ENCODE measurements at places on chromosomes 3 and 15. TPM values are rescaled to one million over a fixed set of nuclear protein-coding genes. Genes with fewer than 3 reads are reported as not detected.
A peak's percentile ranks its signal among the peaks of the same experiment; 100 is the strongest.

DNA sequence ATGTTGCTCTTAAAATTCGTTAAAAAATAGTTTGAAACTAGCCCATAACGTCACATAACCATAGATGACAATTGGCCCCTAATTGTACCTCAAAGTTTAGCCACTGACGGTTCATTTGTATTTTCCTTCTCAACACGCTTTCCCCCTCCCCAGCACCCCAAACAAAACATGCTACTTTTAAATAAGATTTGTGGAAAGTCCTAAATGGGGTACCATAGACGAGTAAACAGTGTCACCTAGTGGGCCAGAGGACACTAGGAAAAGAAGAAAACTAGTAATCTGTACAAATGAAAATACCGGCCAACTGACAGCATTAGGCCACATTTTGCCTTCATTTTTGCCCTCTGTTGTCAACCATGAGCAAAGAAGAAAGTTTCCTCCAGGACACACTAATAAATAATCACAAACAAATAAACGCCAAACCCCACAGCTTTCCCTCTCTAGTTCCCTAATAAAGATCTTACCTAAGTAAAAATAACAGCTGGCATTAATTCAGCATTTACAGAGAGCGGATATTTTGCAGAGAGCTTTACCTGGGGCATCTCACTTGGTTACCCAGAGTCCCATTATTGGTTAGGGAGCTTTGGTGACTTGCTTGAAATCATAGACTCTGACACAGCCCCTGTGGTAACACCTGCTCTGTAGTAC, 175.1 kb upstream of the ATP11B start:
- no peaks in the 10 kb centered on the region for H3K4me1 ChIP-seq
- H3K36me3 ChIP-seq, result no peaks in the 10 kb centered on the region
- H3K4me3 ChIP-seq, result no peak overlapping the region
- H3K27ac ChIP-seq, result no peak overlapping the region

DNA sequence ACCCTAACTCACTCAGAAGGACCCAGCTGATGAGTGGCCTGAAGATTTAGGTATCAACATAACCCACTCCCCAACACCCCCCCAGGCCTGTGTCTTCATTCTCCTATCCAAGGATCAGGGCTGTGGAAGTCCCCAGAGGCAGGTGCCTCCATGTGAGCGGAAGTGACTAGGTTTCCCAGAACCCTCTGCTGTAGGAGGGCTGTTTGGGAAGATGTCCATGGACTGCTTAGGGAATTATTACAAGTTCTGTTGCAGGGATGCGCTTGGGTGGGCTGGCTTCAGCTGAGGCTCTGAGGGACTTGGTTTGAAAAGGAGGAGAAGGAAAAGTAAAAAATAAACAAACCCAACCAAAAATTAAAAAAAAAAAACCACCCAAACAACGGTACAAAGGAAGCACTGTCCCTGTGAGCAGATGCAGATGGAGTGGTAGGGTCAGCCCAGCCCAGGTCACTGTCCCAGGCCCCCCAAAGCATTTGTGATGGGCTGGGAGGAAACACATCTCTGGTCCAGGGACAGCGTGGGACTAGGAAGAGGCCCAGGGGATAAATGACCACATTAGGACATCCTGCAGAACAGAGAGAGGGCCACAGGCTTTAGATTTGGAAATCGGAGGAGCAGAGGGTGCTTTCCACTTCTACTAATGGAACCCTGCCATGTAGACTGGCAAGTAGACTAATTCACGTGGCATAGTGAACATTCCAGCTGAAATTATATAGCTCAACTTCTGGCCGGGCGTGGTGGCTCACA, 12.2 kb upstream of the APOD start:
- no peaks in the 10 kb centered on the region for H3K4me1 ChIP-seq
- H3K36me3 ChIP-seq, result no peaks in the 10 kb centered on the region
- H3K27ac ChIP-seq, result no peak overlapping the region
- no peak overlapping the region for H3K4me3 ChIP-seq

Gene PYGO1
- not detected for total RNA-seq

GRCh38 chr3:164522073-164522763, 556.1 kb downstream of the SI start:
- H3K27me3 ChIP-seq, result no peaks in the 10 kb centered on the region
- no peaks in the 10 kb centered on the region for H3K36me3 ChIP-seq
- no peak overlapping the region for H3K4me3 ChIP-seq
- no peaks in the 10 kb centered on the region for H3K4me1 ChIP-seq
- no peak overlapping the region for H3K27ac ChIP-seq
- DNase-seq, result no peak

Gene CKMT1A
- not detected for total RNA-seq

DNA sequence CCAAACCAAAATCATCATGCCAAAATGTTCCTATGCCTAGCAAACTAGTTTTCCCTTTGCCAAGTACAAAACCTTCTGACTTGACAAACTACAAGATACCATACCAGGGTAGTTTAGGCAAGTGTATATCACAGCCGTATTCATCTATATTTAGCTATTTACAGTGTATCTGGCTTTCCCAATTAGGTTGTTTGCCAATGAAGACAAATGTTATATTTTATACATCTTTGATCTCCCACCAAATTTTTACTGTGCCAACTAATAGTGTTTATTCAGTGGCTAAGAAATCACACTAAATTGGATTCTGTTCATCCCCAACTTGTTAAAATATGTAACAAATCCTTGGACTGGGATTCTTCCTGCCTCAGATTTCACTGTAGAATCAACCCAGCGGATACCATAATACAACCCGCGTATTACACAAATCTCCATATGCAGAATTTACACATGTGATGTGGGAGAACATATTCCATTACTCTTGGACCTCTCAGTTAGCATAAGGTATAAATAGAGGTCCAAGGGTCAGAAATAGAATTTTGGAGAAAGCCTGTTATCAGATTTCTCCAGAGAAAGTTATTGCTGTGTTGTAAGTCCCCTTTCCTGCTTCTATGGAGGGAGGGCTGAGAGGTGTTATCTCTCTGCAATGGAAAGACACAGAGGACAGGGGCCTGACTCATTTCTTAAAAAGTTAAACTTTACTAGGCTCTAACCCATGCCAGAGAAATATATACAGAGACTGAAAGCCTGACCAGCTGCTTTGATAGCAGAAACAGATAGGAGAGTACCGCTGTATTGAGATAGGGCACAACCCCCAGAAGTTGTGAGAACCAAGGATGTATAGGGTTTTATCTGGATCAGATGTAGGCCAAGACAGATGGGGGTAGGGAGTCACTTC, 467.0 kb downstream of the FGF12 start:
- H3K4me1 ChIP-seq, result no peaks in the 10 kb centered on the region
- no peak overlapping the region for H3K27ac ChIP-seq
- H3K36me3 ChIP-seq, result no peaks in the 10 kb centered on the region
- H3K27me3 ChIP-seq, result no peaks in the 10 kb centered on the region

GRCh38 chr15:62856466-62857246, 185.9 kb upstream of the TPM1 start:
- H3K4me1 ChIP-seq, result peaks cover 5% of the 10 kb centered on the region
- peaks cover 20% of the 10 kb centered on the region for H3K27me3 ChIP-seq
- H3K4me3 ChIP-seq, result no peak overlapping the region
- no peak for DNase-seq
- H3K36me3 ChIP-seq, result no peaks in the 10 kb centered on the region

- H3K27ac ChIP-seq, result no peak overlapping the region
- H3K4me3 ChIP-seq, result no peak overlapping the region
- H3K27me3 ChIP-seq, result no peaks in the 10 kb centered on the region
- no peak for DNase-seq
Observed at GRCh38 chr3:15495461-15496340, 25.8 kb downstream of the COLQ start.

- no peaks in the 10 kb centered on the region for H3K27me3 ChIP-seq
- no peaks in the 10 kb centered on the region for H3K36me3 ChIP-seq
- H3K4me3 ChIP-seq, result no peak overlapping the region
- no peak overlapping the region for H3K27ac ChIP-seq
- DNase-seq, result no peak
Observed at GRCh38 chr3:78462021-78462420, 1305.8 kb downstream of the ROBO1 start.

GRCh38 chr15:35533130-35534110, 12.5 kb downstream of the DPH6 start:
- H3K4me1 ChIP-seq, result no peaks in the 10 kb centered on the region
- no peak for DNase-seq
- H3K27me3 ChIP-seq, result no peaks in the 10 kb centered on the region
- peaks cover 25% of the 10 kb centered on the region for H3K36me3 ChIP-seq
- H3K4me3 ChIP-seq, result no peak overlapping the region

GRCh38 chr15:78808550-78808949, 2.7 kb downstream of the ADAMTS7 start:
- peak; percentile 40 for DNase-seq
- H3K36me3 ChIP-seq, result peaks cover 7% of the 10 kb centered on the region
- H3K4me1 ChIP-seq, result peaks cover 10% of the 10 kb centered on the region
- H3K4me3 ChIP-seq, result no peak overlapping the region
- no peak overlapping the region for H3K27ac ChIP-seq
- H3K27me3 ChIP-seq, result peaks cover 51% of the 10 kb centered on the region

DNA sequence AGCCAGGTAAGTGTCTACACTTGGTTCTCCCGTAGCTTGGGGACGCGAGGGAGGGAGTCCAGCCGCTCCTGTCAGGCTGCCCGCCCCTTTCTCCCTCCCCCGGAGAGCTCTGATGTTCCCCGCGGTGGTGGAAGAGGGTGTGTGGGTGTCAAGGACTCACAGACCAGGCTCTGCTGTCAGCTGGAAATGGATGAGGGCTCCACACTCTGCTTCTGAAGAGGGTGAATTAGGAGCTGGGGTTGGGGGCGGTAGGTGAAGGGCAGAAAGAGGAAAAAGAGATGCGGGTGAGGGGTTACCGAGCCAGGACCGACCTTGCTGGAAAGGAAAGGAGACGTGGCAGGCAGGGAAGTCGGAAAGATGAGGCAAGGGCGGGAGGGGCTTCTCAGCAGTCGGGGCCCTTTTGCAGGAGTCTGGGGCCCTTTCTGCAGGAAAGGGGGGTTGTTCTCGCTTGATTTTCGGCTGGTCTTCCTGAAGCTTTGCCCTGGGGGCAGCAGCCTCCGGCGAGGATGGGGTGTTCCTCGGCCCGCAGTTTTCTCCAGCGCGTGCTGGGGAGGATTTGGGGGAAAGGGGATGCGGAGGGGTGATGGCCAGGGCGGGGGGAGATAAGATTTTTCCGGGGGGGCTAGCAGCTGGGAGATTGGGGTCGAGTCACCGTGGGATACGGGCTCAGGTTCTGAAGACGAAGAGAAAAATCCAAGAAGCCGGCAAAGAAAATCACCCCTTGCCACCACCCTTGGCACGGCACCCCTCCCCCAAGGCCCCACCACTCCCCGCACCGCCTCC, 602 bp upstream of the BAHD1 start:
- no peak for DNase-seq
- peak overlapping the region; percentile 87 for H3K4me3 ChIP-seq
- peaks cover 48% of the 10 kb centered on the region for H3K4me1 ChIP-seq
- peaks cover 53% of the 10 kb centered on the region for H3K27me3 ChIP-seq

DNA sequence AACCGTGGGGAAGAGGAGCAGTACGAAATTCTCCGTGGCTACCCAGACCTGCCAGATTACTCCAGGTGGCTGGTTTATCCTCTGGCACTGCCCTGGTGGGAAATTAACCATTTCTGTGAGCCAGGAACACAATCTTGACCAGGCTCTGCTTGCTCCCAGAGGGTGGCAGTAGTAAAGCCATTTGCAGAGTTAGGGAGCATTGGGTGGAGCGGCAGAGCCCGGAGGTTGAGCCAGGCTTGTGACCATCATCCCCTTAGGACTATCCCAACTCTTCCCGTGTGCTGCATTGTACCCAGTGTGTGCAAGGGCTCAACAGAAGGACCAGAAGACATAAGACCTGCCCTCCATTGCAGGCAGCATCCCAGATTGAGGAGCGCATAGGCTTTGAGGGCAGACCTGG, 5.3 kb downstream of the KNG1 start:
- peaks cover 5% of the 10 kb centered on the region for H3K27me3 ChIP-seq
- DNase-seq, result no peak
- H3K27ac ChIP-seq, result no peak overlapping the region
- H3K36me3 ChIP-seq, result no peaks in the 10 kb centered on the region

- H3K27me3 ChIP-seq, result peaks cover 3% of the 10 kb centered on the region
- H3K36me3 ChIP-seq, result no peaks in the 10 kb centered on the region
- no peak for DNase-seq
Observed at GRCh38 chr3:23113455-23114171, 89.5 kb upstream of the UBE2E2 start.

Gene GRK7
- not detected for total RNA-seq

DNA sequence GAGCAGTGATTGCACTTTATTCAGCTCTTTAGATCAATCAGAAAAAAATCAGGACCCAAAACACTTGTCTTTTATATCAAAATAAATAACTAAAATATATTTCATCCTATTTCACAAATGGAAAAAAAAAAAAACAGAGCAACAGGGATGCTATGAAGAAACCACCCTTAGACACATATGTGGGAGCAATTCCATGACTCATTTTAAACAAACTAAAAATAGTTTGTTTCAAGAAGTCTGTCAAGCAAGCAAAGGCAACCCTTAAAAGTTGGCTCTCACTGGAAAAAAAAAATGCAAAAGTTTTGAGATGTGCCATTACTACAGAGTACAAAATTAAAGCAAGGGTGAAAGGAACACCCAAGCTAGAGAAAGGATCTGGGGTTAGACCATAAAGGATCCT, 5.7 kb downstream of the ATP13A3 start:
- H3K4me3 ChIP-seq, result no peak overlapping the region
- H3K4me1 ChIP-seq, result peaks cover 36% of the 10 kb centered on the region
- H3K27me3 ChIP-seq, result no peaks in the 10 kb centered on the region
- DNase-seq, result no peak
- H3K27ac ChIP-seq, result no peak overlapping the region

All from activated CD4-positive, alpha-beta T cell treated with anti-CD3 and anti-CD28 coated beads, Interleukin-2, amount 10 ng/mL, durations not matched to agents 7 days and 5 days (primary cell).